DMS 273 treated with DMSO at 0.1 percent for 48 hours (cell line): ENCODE measurements at places on chromosomes 4 and X.

GRCh38 chr4:33052241-33052640 is 2332.1 kb downstream of the PCDH7 start:
- DNase-seq = no peak

DNA sequence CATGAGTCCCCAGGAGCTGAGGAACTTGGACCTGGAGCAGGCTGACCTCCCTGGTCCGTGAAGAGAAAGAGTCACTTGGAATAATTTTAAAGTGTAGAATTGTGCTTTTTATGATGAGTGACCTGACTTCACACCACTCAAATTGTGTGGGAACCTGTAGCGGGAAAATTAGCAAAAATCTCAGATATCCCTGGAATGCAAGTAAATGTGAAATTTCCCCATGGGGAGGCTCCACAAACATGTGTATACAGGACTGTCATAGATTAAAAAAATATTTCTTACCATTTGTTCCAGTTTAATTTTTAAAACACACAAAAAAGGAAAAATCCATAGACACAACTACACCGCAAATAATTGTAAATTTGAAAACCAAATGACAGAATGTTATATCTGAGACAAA is 1079.6 kb upstream of the PABPC4L start:
- DNase-seq = no peak

- DNase-seq = no peak
These were observed 78.2 kb downstream of the AFAP1 start for GRCh38 chr4:7861440-7861881.

DNA sequence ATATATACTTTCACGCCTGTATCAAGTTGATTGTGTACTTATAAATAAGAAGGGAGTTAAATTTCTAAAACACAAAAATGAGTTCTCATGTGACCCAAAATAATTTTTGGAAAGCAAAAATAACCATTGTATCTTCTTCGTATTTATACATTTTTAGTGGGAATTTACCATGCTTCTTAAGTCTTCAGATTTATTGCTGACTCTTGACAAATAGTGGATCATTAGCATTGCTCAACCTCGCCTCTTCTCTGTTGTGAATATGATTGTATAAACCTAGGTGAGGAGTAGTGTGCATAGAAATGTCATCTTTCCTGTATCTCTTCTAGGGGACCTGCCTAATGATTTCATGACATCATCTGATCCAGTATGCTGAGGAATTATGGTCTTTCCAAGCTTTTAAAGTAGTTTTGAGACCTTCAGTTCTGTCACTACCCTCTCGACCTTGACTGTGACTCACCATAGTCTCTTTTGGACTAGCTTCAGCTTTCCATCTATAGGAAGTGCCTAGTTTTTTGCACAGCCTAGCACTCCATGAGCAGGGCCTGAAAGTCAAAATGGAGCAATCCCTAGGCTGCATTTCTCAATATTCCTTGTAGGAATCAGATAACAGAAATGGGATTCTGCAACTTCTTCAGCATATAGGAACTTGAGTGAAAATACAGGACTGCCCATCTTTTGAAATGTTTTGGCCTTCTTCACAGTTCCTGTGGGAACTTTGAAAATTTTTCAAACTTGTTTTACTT is 157.6 kb downstream of the ARX start:
- DNase-seq = no peak

DNA sequence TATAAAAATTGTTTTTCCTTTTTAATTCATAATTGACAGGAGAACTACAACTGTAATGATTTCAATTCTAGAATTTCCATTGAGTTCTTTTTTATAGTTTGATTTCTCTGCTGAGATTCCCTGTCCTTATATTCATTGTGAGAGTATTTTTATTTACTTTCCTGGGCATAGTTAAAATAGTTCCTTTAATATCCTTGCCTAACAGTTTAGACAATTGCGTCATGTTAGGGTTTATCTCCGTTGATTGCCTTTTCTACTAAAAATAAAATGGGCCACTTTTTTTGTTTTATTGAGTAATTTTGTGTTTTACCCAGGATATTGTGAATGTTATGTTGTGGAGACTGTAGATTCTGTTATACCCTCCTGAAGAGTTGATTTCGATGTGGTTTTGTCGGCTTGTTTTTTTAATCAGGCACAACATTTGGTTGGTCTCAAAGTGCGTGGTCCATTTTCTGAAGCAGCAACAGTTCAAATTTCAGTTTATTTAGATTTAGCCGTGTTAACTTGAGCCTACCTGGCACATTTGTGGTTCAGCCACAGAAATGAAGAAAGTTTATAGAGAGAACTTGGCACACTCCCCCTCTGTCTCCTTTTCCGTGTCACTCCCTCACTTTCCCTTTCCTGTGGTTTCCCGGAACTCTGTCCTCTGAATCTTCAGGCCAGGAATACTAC is 16.0 kb upstream of the PRRG1 start:
- DNase-seq = no peak
